Central memory CD8-positive, alpha-beta T cell (primary cell): ENCODE measurements at places on chromosomes 1 and 21.

DNA sequence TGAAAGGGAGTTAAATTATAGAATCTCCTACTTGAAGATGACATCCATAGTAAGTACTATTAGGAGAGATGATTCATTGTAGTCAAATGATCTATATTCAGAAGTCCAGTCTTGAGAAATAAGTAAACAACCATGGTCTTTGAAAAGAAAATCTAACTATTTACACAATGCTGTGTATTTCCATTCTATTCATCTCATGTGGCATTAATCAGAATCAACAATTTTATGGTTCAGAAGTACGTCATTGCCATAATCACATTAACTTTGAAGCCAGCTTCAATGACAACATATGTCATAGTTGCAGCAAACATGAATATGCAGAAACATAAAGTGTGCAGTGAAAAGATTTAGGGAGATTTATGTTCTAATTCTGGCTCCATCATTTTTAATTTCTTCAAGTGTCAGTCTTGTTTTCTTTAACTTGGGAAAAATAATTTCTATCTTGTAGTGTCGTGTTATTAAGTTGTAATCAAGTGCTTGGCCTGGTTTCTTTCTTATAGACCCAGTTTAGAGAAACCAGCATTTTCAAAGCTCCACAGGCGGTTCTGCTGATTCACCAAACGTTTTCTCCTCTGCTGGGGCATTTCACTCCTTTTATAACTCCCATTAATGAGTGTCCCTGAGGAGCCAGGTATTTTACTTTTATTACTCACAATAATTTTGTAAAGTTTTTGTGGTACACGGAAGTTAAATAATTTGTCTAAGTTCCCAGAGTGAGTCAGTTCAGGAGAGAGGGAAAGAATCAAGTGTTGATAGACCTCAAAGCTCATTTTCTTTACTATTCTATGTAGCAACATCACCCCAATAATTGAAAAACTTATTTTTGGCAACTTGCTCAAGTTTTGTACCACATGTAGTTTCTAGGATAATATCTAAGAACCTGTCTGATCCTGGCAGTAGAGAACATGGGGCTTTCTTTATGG is 35.9 kb upstream of the PTGS2 start:
- no peak for DNase-seq

GRCh38 chr1:22753481-22753971 is 42.9 kb downstream of the EPHB2 start:
- no peak for DNase-seq

DNA sequence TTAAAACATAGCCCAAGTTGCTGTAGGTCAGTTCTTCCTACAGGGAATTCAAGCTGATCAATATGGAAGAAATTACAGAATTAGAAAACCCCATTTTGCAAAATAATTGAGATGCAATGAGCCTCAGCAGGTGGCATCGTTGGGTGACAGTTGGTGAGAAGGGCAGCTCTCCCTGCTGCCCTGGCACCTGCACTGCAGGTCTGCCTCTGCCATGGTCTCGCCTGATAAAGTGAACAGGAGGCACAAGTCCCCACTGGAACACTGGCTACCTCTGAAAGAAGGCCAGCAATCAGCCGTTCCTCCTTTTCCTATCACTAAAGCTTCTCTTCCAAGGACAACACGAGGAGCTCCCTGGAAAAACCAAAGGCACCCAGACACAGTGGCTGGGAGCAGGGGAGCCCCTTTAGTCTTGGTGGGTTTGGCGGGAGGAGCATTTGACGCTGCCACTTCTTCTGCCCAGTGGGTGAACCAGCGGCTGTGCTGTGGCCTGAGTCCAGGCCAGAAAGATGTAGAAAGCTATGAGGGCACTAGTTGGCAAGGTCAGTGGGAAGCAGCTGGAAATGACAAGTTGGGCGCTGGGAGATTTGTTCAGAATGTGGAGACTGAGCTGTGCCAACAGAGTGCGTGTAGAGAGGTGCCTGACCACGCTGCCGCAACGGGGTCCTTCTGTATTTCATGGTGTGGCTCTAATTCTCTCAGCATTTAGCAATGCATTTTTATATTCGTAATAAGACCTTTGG is 93.1 kb downstream of the RIPK4 start:
- DNase-seq = no peak

- DNase-seq = no peak
Measured at GRCh38 chr1:42786097-42786496, 1.3 kb downstream of the TMEM269 start.

DNA sequence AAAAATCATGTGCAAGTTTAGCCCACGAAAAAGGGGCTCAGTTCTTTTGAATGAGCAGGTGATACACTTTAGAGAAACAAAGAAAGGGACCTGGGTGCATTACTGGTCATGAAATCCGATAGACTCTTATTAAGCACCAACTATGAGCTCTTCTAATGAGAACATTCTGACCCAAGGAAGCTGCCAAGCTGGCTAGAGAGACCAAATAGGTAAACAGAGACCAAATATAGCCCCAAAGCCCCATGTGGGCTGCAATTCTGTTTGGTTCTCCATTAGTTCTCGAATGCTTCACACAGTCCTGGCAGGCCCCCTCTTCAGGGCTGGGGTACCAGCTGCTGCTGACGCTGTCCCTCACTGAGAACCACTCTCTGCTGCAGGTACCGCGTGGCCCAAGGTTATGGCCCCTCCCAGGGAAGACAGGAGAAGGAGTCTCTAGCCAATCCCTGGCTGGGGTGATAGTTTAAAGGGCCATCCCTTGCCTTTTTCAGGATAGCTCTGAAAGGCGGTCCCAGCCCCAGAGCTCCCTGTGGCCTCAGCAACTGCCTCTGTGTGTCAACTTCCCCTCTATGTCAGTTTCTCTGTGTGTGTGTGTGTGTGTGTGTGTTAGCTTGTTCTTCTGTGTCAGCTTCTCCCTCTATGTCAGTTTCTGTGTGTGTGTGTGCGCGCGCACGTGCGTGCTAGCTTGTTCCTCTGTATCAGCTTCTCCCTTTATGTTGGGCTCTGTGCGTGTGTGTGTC is 7.1 kb upstream of the UBXN10 start:
- no peak for DNase-seq

DNA sequence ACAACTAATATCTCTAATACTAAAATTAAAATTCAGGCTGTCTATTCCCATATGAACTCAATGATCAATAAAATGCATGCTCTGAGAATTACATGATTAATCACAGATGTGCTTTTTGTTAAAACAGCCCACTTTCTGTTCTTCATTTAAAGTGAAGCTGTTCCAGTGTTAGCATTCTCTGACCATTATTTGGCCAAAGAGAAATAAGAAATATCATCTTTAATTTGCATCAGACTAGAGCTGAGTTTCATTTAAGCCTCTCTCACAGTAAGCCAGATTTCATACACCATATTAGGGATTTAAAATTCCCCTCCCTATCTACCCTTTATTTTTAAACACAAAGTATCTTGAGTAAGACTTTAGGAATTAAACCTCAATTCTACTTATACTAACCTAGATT is 261.6 kb downstream of the TPR start:
- DNase-seq = no peak

DNA sequence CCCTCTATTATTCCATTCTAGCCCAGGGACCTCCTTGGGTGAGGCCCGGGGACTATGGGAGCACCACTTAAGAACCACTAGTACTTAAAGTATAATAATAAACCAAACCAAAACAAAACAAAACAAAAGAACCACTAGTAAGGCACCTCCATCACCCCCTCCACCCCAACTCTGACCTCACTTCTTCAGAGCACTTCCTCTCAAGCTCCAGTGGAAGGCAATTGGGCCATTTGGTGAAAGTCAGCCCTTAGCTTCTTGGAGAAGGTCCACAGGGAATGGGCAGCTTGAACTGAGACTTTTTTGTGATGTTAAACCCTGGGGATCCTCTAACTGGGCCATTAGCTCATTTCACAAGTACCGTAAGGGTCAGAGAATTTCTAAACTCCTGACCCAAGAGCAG is 237.3 kb downstream of the RHOU start:
- no peak for DNase-seq

DNA sequence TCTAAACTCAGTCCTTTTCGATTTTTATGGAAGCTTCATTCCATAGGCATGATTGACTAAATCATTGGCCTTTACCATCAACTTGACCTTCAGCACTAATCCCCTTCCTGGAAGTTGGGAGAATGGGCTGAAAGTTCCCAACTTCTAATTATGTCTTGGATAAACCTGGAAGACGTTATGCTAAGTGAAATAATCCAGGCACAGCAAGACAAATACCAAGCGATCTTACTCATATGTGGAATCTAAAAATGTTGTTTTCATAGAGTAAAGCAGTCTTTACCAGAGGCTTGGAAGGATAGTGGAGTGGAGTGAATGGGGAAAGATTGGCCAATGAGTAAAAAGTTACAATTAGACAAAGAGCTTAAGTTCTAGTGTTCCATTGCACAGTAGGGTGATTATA is 1453.2 kb downstream of the PLA2G4A start:
- DNase-seq = no peak

DNA sequence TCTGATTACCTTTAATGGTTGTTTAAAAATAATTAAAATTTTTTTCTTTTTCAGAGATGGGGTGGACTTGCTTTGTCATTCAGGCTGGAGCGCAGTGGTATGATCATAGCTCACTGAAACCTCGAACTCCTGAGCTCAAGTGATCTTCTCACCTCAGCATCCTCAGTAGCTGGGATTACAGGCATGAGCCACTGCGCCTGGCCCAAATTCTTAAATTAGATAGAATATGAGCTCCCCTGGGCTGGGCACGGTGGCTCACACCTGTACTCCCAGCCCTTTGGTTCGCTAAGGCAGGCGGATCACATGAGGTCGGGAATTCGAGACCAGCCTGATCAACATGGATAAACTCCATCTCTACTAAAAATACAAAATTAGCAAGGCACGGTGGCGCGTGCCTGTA is 17.0 kb downstream of the CERS2 start:
- no peak for DNase-seq

- DNase-seq = no peak
Measured at GRCh38 chr1:100971021-100971420, 54.6 kb downstream of the DPH5 start.

DNA sequence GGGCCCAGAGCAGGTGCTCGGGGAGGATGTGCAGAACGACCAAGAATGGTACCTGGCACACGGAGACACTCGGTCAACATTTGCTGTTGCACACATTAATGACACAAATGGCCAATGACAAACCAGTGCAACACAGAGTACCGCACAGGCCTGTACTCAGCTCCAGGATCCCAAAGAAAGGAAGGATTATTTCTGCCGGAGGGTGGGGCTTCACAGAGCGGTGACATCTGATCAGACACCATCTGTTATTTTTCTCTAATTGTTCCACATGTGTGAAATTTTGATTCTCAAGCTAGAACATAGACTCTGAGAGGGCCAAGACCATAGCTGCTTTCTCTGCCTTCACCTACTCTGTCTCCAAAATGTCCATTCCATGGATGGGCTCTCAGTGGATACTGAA is 100.4 kb downstream of the MRPL37 start:
- DNase-seq = no peak

DNA sequence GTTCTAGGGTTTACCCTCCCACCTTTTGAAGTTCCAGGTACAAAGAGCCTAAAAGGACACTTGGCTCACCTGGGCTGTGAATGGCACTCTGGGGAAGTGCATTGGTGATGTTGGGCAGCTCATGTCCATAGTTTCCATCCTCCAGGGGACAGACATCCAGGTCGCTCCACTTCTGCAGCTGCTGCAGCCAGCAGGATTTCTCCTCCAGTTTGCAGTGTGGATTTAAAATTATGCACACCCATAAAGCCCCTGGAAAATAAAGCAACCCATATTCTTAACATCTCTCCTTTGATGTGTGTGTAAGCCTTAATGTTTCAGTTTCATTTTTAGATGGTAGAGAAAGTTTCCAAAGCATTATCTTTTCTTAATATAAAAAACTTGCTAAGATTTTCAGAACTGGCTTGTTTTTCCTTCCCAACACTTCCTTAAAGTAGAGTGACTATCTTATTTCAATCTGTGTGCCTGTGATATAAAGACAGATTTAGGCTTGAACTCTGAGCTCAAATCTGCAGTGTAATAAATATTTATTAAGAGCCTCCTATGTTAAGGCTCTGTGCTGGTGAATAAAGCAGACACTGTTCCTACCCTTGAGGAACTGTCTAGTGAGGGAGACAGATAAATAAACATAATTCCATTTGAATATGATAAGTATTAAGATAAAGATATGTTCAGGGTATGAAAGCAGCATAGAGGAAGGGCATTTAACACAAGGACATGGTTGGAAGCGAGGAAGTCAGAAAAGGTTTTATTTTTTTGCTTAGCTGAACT is 39.1 kb downstream of the UROD start:
- no peak for DNase-seq

DNA sequence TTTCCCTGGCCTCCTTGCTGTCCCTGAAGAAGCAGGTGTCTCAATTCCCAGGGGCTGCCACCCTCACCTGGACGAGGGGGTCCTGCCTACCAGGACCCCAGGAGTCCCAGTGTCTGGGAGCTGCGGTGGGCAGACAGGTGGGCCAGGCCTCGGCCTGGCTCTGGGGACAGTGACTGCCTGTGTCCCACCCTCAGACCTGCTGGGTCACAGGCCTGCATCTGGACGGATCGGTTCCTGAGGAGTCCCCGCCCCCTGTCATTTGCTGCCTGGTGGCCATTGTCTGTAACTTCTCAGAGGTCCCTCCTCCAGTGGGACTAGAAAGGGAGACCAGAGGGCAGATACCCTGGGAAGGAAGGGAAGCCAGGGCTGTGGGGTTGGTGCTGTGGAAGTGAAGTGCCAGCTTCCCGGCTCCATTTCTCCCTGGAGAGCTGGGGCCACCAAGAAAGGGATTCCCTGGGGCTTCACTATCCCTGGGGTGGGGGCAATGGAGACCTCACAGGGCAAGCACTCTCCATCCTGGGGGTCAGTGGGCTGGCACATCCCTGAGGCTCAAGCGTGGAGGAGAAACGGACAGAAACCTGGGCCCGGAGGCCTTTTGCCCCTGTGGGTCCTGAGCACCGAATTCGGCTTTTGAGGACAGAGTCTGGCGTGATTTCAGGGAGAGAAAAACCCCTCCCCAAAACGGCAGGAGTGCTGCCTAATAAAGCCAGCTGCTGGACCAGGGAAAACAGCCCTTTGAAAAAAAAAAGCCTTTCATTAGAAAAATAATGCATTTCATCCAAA is 157.3 kb downstream of the PEX14 start:
- no peak for DNase-seq

GRCh38 chr1:200699871-200700270 is 30.2 kb upstream of the DDX59 start:
- DNase-seq = no peak
